ENCODE measurements at places on chromosomes 12 and 14.

GRCh38 chr14:68148276-68148675 lies 328.7 kb downstream of the RAD51B start:
- DNase-seq = no peak

- DNase-seq = no peak
These were observed 40.9 kb upstream of the NOS1 start for GRCh38 chr12:117402363-117402762.

- no peak for DNase-seq
These were observed 28.3 kb downstream of the KRT18 start for GRCh38 chr12:52977170-52977569.

GRCh38 chr12:52250048-52250990 lies 17.3 kb downstream of the KRT7 start:
- no peak for DNase-seq

GRCh38 chr12:120962532-120963020 lies 15.8 kb upstream of the HNF1A start:
- no peak for DNase-seq

DNA sequence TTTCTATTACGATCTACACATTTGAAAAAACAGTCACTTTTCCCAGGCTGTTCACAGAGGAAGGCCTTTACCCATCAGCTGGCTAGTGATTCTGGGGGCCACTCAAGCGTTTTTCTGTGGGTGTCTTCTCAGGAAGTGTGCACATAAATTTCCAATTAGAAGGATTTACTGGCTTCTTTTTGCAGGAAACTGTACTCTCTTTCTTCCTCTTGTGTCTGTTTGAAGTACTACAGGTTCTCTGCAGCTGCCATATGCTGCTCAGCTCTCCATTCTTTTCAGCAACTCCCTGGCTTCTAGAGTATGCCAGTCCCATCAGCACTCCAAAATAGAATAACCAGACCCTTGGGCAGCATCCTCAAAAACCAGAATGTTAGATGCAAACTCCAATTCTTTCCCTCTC lies 110.4 kb upstream of the NAV3 start:
- no peak for DNase-seq

DNA sequence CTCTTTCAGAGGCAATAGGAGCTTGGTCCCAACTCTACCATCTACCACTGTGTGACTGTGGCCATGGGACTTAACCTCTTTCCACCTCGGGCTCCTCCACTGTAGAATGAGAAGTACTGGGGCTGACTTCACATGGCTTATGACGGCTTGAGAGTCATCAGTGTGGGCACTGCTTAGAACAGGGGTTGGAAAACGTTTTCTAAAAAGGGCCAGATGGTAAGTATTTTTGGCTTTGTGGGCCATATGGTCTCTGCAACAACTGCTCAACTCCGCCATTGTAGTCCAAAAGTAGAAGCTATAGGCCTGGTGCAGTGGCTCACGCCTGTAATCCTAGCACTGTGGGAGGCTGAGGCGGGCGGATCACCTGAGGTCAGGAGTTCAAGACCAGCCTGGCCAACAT lies 69.2 kb upstream of the LTA4H start:
- DNase-seq = no peak

GRCh38 chr14:52950410-52950897 lies 396 bp downstream of the FERMT2 start:
- no peak for DNase-seq

DNA sequence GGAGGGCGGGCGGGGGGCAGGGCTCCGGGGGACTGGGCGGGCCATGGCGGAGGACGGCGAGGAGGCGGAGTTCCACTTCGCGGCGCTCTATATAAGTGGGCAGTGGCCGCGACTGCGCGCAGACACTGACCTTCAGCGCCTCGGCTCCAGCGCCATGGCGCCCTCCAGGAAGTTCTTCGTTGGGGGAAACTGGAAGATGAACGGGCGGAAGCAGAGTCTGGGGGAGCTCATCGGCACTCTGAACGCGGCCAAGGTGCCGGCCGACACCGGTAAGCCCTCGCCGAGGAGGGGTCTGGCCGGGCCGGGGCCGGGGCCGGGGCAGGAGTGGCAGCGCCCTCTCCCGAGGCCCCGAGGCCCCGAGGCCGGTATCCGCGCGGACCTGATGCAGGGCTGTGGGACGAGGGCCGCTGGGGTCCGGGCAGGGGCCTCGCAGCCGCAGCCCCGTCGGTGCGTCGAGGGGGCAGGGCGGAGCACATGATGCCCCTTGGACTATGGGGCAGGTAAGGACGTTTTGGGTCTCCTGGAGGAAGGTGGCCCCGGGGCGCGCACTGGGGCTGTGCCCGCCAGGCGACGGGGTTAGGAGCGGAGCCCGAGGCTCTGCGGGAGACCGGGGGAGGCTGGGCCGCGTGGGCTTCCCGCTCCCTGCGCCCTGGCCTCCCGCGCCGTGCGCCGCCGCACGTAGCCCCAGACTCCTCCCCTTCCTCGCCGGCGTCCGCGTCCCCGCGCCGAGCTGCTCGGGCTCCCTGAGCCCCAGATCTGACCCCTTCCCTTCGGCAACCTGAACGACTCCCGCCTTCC lies at the start of gene TPI1:
Gene TPI1 (plus strand): TSS at position 119 of the 798 bp plus-strand sequence. CDS start 36 bp downstream, at position 155.
- peak; percentile 83 for DNase-seq

DNA sequence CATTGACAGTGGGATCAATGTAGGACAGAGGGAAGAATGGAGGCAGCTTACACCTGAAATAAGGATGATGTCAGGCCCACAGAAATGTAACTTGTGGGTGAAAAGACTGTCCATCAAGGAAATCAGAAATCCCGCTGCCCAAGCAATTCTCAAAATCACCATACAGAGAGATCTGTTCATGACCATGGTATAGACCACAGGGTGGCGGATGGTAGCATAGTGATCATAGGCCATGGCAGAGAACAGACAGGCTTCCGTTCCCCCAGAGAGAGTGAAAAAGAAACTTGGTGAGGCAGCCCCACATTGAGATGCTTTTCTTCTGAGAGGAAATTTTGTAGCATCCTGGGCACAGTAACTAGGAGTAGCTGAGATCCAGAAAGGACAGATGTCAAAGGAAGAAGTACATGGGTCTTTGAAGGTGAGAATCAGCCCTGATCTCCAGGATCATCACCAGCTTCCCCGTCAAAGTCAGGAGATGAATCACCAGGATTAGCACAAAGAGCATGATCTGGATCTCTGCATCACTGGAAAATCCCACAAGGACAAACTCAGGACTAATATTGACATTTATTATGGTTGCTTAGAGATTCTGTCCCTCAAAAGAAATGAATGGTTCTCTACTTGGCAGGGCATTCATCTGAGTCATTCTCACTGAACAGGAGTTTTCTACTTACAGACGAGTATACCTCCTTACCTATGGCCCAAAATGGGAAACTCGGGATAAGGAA lies 5.5 kb upstream of the ZNF641 start:
- no peak for DNase-seq

- DNase-seq = no peak
These were observed 21.0 kb upstream of the ACSM4 start for GRCh38 chr12:7282844-7283243.

DNA sequence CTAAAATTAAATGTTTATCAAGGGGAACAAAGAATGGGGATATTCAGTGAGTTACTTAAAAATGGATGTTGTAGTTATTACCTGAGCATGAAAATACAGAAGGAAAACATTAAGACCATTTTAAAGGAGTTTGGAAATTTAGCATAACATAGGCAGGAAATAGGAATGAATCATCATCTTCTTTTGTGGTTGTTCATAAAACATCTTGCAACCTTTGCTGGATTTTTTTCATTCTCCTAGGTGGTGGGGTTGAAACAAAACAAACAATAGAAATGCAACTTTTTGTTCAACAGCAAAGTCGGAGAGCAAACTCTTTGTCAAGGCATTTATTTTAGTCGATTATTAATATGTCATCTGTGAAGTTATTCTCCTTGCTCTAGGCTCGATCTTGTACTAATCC lies 275.1 kb downstream of the IPO8 start:
- DNase-seq = no peak

DNA sequence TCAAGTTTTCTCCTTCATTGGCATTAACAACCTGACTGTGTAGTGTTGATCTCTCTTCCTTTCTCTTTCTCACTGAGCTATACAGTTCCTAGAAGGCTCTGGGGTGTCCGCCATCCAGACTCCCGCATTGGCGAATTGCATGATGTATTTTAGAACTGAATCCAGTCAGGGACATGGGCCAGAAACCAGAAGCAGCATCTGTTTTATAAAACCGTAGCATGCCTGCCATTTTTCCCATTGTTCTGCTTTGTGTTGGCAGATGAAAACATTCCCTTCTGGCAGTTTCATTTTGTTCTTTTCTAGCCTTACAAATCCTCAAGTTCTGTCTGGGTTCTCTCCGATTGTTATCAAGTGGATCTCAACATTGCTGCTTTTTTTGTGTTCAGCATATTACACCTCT lies 268.3 kb upstream of the SEL1L start:
- DNase-seq = no peak

DNA sequence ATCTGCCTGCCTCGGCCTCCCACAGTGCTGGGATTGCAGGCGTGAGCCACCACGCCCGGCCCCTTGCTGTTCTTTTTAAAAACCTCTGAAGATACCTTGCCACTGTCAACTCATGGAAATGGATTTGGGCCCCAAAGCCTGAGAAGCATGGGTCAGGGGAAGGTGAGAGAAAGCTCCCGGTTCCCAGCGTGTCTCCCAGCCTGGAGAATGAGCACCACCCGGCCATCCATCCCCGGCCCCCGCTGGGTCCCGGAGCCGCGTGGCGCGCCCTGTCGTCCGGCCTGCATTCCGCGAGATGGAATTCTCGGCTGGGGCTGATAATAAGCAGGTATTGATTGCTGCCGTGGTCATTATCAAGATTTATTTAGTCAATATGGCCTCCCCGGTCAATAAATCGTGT lies 126.5 kb upstream of the MYL2 start:
- DNase-seq = no peak

DNA sequence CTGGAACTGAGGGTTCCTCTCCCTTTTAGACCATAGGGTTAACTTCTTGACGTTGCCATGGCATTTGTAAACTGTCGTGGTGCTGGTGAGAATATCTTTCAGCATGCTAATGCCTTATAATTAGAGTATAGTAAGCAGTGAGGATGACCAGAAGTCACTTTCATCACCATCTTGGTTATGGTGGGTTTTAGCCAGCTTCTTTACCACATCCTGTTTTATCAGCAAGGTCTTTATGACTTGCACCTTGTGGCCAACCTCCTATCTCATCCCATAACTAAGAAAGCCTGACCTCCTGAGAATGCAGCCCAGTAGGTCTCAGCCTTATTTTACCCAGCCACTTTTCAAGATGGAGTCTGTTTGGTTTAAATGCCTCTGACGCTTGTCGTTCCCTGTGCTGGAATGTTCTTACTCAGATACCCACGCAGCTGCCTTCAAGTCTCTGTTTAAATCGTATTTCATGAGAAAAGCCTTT lies 44.2 kb downstream of the BBS10 start:
- no peak for DNase-seq

GRCh38 chr14:51860825-51861499 lies 550 bp downstream of the GNG2 start:
- DNase-seq = no peak

DNA sequence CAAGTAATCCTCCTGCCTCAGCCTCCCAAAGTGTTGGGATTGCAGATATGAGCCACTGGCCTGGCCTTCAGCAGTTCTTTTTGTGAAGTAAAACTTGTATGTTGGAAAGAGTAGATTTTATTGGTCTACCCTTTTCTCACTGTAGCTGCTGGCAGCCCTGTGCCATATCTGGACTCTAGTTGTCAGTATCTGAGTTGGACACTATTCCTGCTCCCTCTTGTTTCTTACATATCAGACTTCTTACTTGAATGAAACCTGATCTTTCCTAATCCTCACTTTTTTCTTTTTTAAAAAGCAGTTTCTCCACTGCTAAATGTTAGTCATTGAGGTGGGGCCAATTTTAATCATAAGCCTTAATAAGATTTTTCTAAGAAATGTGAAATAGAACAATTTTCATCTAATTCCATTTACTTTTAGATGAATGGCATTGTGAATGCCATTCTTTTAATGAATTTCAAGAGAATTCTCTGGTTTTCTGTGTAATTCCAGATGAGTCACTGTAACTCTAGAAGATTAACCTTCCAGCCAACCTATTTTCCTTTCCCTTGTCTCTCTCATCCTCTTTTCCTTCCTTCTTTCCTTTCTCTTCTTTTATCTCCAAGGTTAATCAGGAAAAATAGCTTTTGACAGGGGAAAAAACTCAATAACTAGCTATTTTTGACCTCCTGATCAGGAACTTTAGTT lies 88.7 kb downstream of the APAF1 start:
- DNase-seq = no peak

DNA sequence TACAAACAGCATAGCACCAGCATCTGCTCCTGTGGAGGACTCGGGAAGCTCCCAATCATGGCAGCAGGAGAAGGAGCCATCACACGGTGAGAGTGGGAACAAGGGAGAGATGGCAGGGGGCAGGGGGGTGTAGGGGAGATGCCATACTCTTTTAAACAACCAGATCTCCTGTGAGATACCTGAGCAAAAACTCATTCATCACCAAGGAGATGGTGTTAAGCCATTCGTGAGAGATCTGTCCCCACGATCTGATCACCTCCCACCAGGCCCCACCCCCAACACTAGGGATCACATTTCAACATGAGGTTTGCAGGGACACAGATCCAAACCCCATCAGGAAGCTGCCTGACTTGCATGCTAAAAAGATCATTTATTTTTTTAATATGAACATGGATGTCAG lies 499.3 kb downstream of the TMEM132D start:
- no peak for DNase-seq

DNA sequence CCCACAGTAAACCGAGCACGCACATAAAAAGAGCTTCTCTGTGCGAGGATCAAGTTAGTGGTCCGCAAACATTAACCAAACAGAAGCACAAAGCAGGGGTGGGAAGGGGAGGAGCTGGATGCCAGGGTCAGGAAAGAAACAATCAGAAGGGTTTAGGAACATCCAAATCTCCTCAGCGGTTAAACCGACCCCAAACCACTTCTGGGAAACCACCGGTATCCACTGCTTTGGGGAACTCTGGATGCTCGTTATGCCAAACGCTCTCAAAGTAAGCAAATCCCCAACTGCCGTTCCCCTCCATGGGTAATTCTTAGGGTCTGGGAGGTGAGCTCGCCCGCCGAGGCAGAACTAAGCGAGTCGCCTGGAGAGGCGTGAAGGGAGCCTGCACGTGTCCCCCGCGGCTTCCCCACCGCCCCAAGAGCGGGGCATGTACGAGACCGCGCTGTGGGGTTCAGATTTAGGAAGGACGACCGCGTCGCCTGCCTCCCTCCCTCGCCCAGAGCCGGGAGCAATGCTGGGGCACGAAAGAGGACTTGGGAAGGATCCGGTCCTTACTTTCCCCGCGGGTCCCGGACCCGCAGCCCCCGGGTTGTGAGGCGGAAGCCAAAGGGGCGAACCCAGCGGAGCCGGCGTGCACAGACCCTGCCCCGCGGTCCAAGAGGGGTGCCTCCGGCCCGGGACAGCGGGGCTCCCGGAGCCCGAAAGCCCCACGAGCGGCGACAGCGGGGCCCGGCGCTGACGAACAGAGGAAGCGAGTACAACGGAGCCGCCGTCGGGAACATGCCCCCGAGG lies 711 bp downstream of the SBNO1 start:
- DNase-seq = peak; percentile 3

DNA sequence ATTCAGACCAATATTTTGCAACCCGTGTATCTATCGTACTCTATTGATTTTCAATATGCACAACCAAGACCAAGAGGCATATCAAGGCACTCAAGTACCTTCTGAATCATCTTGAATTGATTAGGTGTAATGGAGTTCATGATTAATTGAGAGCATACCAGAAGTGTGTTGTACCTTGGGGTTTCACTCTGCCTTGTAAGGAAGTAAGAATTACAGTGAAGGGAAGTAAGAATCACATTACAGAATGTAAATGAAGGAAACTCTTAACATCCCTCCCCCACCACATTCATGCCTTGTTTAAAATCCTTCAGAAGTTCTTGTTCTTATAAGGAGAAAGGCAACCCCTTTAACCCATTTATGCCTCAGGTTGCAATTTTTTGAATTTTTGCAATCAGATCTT lies 5.4 kb upstream of the MGAT4C start:
- no peak for DNase-seq

Measured in CD4-positive, alpha-beta T cell treated with Interleukin-6 at 100 ng/mL for 8 hours (primary cell).